Mesangial cell (primary cell): ENCODE measurements at places on chromosomes 12 and 14. TPM values are rescaled to one million over a fixed set of nuclear protein-coding genes. Genes with fewer than 3 reads are reported as not detected.

Gene KLRC3
- total RNA-seq, result 0.13 TPM in 1 of 2 replicates, not detected in the other

Gene EGLN3
- total RNA-seq, result 0.25 and 0.98 TPM in 2 replicates

Gene GNB3
- total RNA-seq, result 0.51 and 1.5 TPM in 2 replicates

Gene TMCC3
- total RNA-seq, result 4.9 TPM in 2 replicates

Gene HRK
- total RNA-seq, result under 0.01 TPM in 1 of 2 replicates, not detected in the other

Gene ACOT6
- not detected in 2 replicates for total RNA-seq

Gene PLEKHD1
- under 0.01 TPM in 2 replicates for total RNA-seq

Gene TSHR
- 7.2 TPM in 1 of 2 replicates, not detected in the other for total RNA-seq

Gene SRRM4
- total RNA-seq, result under 0.01 TPM in 2 replicates

Gene CLEC2A
- total RNA-seq, result not detected in 2 replicates

Gene RASAL1
- 0.16 and 4.9 TPM in 2 replicates for total RNA-seq

Gene C14orf132
- 2.1 and 5.7 TPM in 2 replicates for total RNA-seq

Gene SLC2A13
- 4.4 and 7.4 TPM in 2 replicates for total RNA-seq

Gene TMEM229B
- 0.16 and 1.0 TPM in 2 replicates for total RNA-seq

Gene BMP4
- 8.8 and 45.4 TPM in 2 replicates for total RNA-seq

Gene MMP14
- 389 and 526 TPM in 2 replicates for total RNA-seq

Gene DIO3
- total RNA-seq, result not detected in 2 replicates

Gene CACNA2D4
- total RNA-seq, result 1.6 and 3.7 TPM in 2 replicates

Gene SLC8A3
- total RNA-seq, result 0.13 and 0.16 TPM in 2 replicates

Gene ERO1A
- total RNA-seq, result 33.6 and 65.0 TPM in 2 replicates

Gene SAMD15
- total RNA-seq, result 0.51 and 2.0 TPM in 2 replicates

Gene TC2N
- total RNA-seq, result 0.16 and 2.7 TPM in 2 replicates

Gene FOXN4
- not detected in 2 replicates for total RNA-seq

Gene WNT5B
- total RNA-seq, result 29.7 and 60.8 TPM in 2 replicates

Gene COX8C
- not detected in 2 replicates for total RNA-seq

Gene DDX54
- 48.8 and 64.0 TPM in 2 replicates for total RNA-seq

Gene EPYC
- 0.13 TPM in 1 of 2 replicates, not detected in the other for total RNA-seq

Gene TSPAN19
- total RNA-seq, result 0.13 TPM in 1 of 2 replicates, not detected in the other

Gene A2ML1
- total RNA-seq, result not detected in 2 replicates

Gene SPIC
- total RNA-seq, result not detected in 2 replicates

Gene RNASE3
- not detected in 2 replicates for total RNA-seq

Gene SELPLG
- total RNA-seq, result 0.65 and 1.4 TPM in 2 replicates

Gene TPH2
- total RNA-seq, result not detected in 2 replicates

Gene RAB3IP
- total RNA-seq, result 17.1 and 24.1 TPM in 2 replicates

Gene PRKAB1
- 15.8 and 36.4 TPM in 2 replicates for total RNA-seq

Gene SERPINA9
- total RNA-seq, result not detected in 2 replicates

Gene HDAC7
- total RNA-seq, result 65.0 and 83.5 TPM in 2 replicates

Gene TWF1
- 69.2 and 83.8 TPM in 2 replicates for total RNA-seq

Gene NOXRED1
- 0.25 TPM in 1 of 2 replicates, not detected in the other for total RNA-seq

Gene SMOC1
- total RNA-seq, result 0.13 and 0.16 TPM in 2 replicates

Gene ENDOU
- not detected in 2 replicates for total RNA-seq

Gene PTPN6
- 9.6 and 21.9 TPM in 2 replicates for total RNA-seq
